ENCODE measurements at places on chromosomes 1 and 21.
A peak's percentile ranks its signal among the peaks of the same experiment; 100 is the strongest.

- no peak for DNase-seq
These were observed 46.7 kb upstream of the SARS1 start for GRCh38 chr1:109167001-109167506.

DNA sequence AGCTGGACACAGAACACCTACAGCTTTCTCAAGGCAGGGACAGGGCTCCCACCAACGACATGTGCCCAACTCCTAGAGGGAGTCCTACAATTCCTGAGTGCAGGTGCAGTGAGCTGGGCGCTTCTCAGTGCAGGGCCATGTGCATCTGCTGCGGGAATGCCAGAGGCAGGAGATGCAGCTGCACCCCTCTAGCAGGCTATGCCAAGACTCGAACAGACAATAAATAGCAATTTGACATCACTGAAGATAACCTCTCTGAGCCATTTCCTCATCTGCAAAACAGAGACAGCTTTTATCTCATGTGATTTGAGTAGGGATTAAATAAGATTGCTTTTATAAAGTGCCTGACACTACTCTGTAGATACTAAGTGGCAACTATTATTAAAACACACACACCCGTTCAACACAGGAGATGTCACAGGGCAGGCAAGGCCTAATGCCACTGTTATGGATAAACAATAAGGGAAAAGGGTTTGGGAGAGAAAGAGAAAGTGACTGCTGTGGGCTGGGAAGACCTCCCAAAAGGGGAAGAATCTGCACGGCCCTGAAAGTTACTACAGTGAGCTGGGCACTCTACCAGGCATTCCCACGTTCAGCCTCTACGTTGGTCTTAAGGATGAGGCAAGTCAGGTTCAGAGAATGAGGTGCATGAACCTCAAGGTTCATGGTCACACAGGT, 5.7 kb downstream of the SLC9A1 start:
- DNase-seq, result no peak

DNA sequence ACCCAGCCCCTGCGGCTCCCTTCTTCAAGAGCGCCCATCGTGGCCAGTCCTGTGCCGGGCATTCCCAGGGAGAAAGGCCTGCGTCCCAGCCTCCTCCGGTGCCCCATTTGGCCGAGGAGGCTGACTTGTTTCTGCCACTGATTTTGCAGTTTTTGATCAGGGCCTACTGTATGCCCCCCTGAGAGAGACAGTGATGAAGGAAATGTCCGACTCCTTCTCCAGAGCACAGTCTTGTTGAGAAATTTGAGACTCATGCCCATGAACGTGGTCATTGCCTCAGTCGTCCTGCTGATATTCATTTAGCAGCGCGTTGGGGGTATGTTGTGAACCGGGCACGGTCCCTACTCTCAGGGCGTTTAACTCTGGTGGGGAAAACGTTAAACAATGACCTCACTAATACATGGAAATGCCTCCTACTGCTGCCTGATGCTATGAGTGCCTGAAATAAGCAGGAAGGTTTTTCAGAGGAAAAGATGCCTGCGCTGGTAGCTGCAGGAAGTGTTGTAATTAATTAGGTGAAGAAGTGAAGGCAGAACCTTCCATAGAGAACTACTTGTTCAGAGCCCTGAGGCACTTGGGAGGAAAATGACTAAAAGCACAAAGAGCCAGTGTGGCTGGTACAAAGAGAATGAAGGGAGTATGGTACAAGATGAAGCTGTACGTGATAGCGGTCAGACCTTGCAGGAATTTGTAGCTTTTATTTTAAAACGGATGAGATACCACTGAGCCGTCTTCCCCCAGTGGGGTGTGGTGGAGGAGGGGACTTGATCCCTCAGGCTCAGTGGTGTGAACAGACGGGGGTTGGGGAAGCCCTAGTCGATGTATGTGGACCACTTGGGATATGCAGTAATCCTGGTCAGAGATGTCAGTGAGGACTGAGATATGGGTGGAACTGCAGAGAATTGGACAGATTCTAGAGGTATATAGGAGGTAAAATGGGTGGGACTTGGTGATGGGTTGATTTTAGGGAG, 730 bp downstream of the ZCCHC17 start:
- DNase-seq, result peak; percentile 31

GRCh38 chr1:98034505-98034904, 113.7 kb upstream of the DPYD start:
- no peak for DNase-seq
